Urothelium cell line (cell line): ENCODE measurements at places on chromosomes 4 and X.

- DNase-seq: no peak
Observed at GRCh38 chrX:152989292-152989658, 4.6 kb downstream of the PNMA5 start.

DNA sequence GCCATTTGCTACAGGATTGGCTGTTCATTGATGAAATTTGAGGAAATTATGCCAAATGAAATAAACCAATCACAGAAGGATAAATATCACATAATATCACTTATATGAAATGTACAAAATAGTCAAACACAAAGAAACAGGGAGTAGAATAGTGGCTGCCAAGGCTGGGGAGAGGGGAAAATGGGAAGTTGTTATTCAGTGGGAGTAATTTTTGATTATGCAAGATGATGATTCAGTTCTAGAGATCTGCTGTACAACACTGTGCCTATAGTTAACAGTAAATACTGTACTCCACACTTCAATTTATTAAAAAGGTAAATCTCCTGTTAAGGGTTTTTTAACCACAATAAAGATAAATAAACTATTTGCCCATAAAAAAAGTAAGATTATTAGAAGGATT, 101.1 kb downstream of the TMA16 start:
- no peak for DNase-seq

GRCh38 chr4:108861334-108861733, 98.5 kb upstream of the ETNPPL start:
- DNase-seq: peak; percentile 37

- no peak for DNase-seq
Observed at GRCh38 chr4:30354605-30355004, 365.6 kb upstream of the PCDH7 start.

GRCh38 chrX:24799078-24799477, 105.4 kb downstream of the POLA1 start:
- no peak for DNase-seq

DNA sequence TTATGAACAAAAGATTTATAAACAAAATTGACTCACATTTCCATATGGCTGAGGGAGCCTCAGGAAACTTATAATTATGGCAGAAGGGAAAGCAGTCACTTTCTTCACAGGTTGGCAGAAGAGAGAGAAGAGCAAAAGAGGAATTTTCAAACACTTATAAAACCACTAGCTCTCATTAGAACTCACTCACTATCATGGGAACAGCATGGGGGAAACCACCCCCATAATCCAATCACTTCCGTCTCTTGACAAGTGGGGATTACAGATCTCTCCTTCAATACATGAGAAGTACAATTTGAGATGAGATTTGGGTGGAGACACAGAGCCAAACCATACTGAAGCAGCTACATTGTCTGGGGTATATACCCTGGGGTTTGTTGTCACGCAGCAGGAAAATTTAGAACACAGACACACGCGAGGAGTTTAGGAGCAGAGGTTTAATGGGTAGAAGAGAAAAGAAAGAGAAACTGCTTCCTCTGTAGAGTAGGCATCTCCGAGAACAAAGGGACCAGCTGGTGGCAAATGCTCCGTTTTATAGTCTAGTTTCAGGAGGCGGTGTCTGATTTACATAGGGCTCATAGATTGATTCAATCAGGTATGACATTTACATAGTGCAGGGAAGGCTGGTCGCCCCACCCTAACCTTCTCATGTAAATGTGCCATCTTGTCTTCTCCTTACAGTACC, 2277.7 kb upstream of the AGA start:
- DNase-seq: no peak

DNA sequence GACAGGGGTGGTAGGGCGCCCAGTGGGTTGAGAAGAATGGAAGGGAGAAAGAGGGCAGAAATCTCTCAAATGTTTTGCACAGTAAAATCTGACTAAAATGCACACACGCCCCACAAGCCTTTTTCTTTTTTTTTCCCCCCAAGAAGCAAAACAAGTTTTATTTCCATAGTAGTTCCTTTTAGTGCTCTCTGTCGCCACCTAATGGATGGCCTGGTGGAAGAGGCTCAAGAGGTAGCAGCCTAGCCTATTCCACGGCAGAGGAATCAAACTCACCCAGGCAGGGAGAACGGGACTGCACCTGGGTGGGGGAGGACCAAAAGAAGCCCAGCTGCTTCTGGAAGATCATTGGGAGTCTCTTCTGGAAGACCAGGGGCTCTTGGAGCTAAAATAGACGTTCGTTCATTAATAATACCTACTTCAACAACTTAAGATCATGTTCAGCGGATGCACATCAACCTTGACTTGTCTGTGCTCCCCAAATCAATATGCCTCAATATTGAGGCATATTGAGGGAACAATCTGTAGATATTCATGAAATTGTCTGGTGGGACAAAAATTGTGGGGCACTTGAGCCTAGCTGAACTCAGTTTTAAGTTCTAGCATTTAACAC, 31.6 kb upstream of the IRAK1 start:
- DNase-seq: peak; percentile 47

DNA sequence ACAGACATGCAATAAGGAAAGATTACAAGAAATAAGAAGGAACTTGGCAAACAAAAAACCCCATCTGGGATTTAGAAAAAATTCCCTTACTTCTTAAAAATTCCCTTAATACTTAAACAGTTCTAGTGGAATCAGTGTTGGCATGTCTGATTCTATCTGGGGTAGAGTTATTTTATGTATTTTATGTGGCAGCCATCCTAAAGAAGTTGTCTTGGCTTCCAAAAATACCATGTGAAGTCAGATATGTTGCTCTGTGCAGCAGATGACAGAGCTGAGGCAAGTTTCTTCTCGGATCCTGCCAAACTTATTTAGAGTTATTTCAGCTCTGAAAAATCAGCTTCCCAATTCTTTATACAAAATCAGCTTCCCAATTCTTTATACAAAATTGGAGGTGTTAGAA, 14.7 kb downstream of the YY2 start:
- DNase-seq: no peak

GRCh38 chr4:8779490-8779932, 92.1 kb downstream of the HMX1 start:
- no peak for DNase-seq

DNA sequence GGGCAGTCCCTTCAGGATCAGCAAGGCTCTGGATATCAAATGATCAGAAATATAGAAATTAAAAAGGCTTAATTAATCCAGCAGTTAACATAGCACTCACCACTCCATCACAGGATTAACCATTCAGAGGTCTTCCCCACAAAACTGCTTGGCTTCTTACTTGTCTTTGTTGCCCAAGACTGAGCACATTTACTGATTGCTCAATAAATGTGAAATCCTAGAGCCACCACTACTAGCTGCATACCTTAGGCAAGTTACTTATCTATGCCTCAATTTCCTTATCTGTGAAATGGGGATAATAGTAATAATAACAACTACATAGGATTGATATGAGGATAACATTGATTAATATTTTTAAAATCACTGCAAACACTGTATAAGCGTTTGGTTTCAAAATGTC, 124.2 kb downstream of the ARHGAP6 start:
- no peak for DNase-seq

DNA sequence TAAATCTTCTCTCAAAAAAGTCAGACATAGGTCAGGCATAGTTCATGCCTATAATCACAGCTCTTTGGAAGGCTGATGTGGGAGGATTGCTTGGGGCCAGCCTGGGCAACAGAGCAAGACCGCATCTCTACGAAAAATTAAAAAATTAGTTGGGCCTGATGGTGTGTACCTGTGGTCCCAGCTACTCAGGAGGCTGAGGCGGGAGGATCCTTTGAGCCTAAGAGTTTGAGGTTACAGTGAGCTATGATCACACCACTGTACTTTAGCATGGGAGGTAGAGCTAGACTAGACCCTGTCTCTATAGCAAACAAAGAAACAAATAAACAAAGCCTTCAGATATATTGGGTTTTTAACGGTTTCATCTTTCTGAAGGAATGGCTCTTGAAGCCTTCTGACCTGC, 62.2 kb downstream of the DIPK2B start:
- no peak for DNase-seq

DNA sequence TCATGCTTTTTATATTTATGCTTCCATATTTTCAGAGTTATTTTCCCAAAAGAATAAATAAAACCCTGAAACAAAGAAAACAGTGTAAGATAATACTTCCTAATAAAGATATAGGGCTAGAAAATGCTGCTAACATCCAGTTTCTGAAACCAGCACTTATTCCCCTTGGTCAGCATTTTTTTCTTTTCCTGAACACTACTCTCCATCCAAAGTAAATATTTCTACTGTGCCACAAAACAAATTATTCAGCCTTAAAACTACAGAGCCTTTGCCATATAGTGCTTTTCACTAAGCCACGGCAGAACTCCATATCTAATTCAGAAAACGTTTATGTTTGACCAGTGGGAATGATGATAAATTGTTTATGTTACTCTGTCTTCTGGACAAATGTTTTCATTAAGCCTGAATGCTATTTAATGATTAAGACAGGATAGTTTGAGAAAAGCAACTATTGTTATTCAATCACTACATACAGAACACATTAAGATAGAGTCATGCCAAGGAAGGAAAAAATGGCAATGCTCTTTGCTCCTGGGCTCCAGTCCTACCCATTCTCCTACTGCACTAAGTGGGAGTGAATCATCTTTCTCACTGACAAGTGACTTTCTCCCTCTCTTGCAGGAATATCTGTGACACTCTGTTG, 723.9 kb downstream of the FAT4 start:
- no peak for DNase-seq

DNA sequence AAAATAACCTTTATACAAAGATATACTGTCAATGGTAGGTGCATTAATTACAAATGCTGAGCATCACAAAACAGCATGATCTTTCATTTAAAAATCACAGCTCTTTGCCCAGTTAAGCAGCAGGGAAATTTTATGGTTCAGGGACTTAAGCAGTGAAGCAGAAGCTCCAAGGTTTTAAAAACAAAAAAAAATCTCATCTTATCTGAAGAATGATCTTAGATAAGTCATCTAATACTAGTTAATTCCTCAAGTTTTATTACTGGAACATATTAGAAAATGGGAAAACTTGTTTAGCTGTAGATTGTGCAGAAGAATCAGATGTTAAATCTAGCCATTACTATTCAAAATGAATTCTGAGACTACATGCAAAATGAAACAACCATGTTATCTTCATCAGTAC, 289.9 kb downstream of the GASK1B start:
- no peak for DNase-seq

DNA sequence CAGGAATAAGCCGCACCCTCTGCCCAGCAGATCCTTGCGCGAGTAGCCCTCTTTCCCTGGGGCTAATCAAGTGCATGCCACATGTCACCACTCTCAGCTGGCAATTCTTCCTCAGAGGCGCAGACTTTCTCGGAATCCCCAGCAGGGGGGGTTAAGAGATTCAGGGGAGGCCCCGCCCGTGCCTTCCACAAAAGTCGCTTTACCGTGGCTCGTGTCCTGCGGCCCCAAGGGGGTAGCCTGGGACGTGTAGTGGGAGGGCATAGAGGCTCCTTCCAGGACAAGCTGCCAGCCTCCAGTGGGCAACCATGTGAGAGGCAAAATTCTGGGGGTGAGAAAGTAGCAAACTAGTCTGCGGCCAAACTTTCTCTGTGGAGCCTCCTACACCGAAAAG, 652 bp downstream of the SRPX start:
- DNase-seq: peak; percentile 68

DNA sequence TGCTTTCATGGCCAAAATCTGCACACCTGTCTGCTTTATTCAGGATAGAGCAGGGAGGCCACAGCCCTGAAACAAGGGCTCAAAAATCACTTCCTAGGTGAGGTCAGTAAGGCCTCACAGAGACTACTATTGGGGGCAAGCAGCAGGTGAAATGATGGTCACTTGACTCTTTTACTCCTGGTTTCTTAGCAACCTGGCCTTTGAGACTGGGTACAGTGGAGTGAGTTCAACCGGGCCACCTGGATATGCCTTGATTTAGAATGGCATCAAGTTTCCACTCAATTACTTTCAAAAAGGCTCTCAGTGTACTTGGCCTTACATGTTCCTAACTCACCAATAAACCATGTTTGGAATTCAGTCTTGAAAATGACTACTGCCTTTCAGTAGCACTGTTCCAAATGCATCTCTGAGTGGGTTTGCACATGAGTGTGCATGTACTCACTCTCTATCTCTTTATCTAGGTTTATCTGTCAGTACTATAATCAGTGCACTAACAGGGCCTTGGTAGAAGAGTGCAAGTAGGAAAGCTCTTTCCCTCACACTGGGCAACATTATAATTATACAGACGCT, 388.2 kb downstream of the OPHN1 start:
- DNase-seq: no peak

GRCh38 chr4:119794113-119794512, 165.5 kb upstream of the PDE5A start:
- DNase-seq: no peak

DNA sequence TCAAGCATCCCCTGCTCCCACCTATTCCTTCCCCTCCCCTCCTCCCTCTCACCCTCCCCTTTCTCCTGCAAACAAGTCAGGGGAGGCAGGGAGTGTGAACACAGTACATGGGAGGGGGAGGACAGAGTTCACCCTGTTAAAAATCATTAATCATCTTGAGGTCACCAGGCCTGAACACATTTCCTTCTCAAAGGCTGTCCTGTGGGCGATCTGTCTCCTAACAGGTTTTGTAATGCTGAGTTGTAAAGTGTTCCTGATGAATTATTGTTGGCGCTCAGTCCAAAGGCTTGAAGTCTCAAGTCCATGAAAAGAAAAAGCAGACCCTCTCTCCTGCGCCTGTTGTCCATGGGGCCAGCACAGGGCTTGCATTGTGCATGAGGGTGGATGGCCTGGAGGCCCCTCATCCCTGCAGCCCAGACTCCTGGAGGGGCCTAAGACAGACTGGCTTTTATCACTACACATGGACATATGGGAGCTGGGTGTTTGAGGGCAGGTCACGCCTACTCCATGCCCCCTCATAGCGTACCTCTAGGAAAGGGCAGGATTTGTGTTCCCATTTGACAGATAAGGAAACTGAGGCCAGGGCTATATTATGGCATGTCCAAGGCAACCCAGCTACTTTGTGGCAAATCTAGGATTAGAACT, 189.1 kb downstream of the RAB28 start:
- DNase-seq: no peak

DNA sequence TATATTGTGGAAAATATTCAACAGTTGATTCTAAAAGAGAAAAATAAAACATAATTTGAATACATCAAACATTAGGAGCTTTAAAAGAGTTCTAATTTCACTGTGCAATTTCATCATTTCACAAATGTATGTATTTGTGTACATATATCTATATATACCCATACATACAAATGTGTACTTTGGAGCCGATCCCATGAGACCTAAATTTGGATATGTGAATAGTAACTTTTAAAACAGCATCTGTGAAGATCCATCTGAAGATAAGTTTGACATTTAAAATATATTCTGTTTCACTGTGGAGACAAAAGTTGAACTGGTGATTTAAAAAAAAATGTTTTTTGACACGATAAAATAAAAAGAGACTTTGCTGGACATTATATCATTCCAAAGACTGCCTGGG, 374.0 kb downstream of the TMA16 start:
- no peak for DNase-seq

- no peak for DNase-seq
Observed at GRCh38 chrX:150544222-150544787, 24.1 kb upstream of the MTM1 start.

GRCh38 chr4:137312257-137312656, 220.0 kb downstream of the PCDH18 start:
- DNase-seq: no peak

GRCh38 chrX:143615851-143616250, 20.1 kb downstream of the SLITRK4 start:
- no peak for DNase-seq
